Vagina (tissue), 2 donors: ENCODE measurements at places on chromosomes 4 and X. TPM values are rescaled to one million over a fixed set of nuclear protein-coding genes. Genes with fewer than 3 reads are reported as not detected.

The NWD2 gene
- 0.49 TPM for total RNA-seq

The TCEAL9 gene
- 52.8 TPM for total RNA-seq

The DGAT2L6 gene
- not detected for total RNA-seq

The CYLC1 gene
- total RNA-seq: not detected

The CLNK gene
- total RNA-seq: not detected

The LRAT gene
- not detected for total RNA-seq

The PALLD gene
- total RNA-seq: 229 TPM

DNA sequence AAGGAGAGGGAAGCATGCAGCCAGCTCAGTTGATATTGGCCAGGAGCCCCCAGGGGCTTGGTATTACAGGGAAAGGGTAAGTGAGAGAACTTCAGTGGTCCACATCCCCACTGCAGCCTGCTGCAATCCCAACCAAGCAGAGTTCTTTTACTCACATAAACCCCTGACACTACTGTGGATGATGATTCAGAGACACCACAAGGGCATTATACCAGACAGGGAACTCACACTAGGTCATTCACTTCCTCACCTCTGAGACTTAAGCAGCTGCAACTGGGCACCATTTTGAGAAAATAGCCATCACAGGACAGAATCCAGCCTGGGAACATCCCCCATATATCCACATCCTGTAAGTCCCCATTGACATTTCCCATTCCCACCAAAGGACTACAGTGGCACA lies 248.0 kb downstream of the INPP4B start:
- no peaks in the 10 kb centered on the region for H3K27me3 ChIP-seq
- H3K27ac ChIP-seq: no peak overlapping the region
- no peaks in the 10 kb centered on the region for H3K4me1 ChIP-seq
- H3K4me3 ChIP-seq: no peak overlapping the region

The TRIM61 gene
- total RNA-seq: not detected

The EDNRA gene
- 41.5 TPM for total RNA-seq

The IQCM gene
- not detected for total RNA-seq

The PPM1K gene
- total RNA-seq: 22.8 TPM

GRCh38 chr4:17246656-17247055 lies 265.2 kb downstream of the QDPR start:
- H3K27ac ChIP-seq: no peak overlapping the region
- H3K36me3 ChIP-seq: no peaks in the 10 kb centered on the region
- no peaks in the 10 kb centered on the region for H3K27me3 ChIP-seq
- DNase-seq: no peak
- H3K4me1 ChIP-seq: no peaks in the 10 kb centered on the region
- no peak overlapping the region for H3K4me3 ChIP-seq

DNA sequence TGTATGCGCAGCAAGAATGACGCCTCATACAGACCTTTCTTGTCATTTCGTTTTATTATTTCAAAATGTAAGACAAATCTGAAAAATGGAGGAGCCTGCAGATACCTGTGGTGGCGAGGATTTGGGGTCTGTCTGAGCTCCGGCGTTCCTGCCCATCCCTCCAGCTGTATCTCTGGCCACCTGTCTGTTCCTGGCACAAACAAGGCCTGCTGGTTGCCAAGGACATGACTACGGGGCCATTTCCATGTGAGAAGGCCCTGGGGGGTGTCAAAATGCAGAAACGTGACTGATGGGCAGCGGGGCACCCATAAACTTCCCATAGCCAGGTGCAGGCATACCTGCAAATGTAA lies 591 bp upstream of the TSPAN7 start:
- H3K36me3 ChIP-seq: no peaks in the 10 kb centered on the region
- H3K27me3 ChIP-seq: no peaks in the 10 kb centered on the region
- no peak for DNase-seq
- H3K27ac ChIP-seq: peak overlapping the region; percentile 17
- peak overlapping the region; percentile 48 for H3K4me3 ChIP-seq
- peaks cover 4% of the 10 kb centered on the region for H3K4me1 ChIP-seq

The ARMCX6 gene
- total RNA-seq: 12.3 TPM

- no peak overlapping the region for H3K4me3 ChIP-seq
- no peaks in the 10 kb centered on the region for H3K27me3 ChIP-seq
- no peak overlapping the region for H3K27ac ChIP-seq
- no peak for DNase-seq
These were observed 7.5 kb upstream of the CXCL6 start for GRCh38 chr4:73828956-73829355.

The ADGRG4 gene
- 0.25 TPM for total RNA-seq
